ENCODE measurements at places on chromosomes 12 and 14. TPM values are rescaled to one million over a fixed set of nuclear protein-coding genes. Genes with fewer than 3 reads are reported as not detected.

PTPRO gene
- 0.82 TPM for total RNA-seq

MYL6B gene
- total RNA-seq: 54.1 TPM

NRXN3 gene
- total RNA-seq: 1.2 TPM

TGFB3 gene
- total RNA-seq: 27.2 TPM

ITGA5 gene
- total RNA-seq: 55.3 TPM

CTSG gene
- total RNA-seq: 0.80 TPM

TSHR gene
- total RNA-seq: not detected

TAS2R20 gene
- 0.44 TPM for total RNA-seq

CLEC4D gene
- not detected for total RNA-seq

PMEL gene
- 0.16 TPM for total RNA-seq

HOXC6 gene
- not detected for total RNA-seq

KCNK10 gene
- total RNA-seq: not detected

NR2C1 gene
- 40.1 TPM for total RNA-seq

DHRS2 gene
- not detected for total RNA-seq

SLC5A8 gene
- total RNA-seq: not detected

SPRING1 gene
- total RNA-seq: 11.0 TPM

PTCSC3 gene
- total RNA-seq: not detected

SERPINA10 gene
- not detected for total RNA-seq

STXBP6 gene
- total RNA-seq: 21.7 TPM

TSPAN11 gene
- 1.7 TPM for total RNA-seq

PDZRN4 gene
- total RNA-seq: 0.14 TPM

NINJ2 gene
- 4.6 TPM for total RNA-seq

TMEM120B gene
- total RNA-seq: 9.2 TPM

CDH24 gene
- total RNA-seq: 2.1 TPM

SERPINA9 gene
- not detected for total RNA-seq

ABCD4 gene
- total RNA-seq: 23.6 TPM

NOS1 gene
- 0.22 TPM for total RNA-seq

DHRS7 gene
- total RNA-seq: 29.5 TPM

KRT1 gene
- total RNA-seq: not detected

LRRIQ1 gene
- 0.22 TPM for total RNA-seq

MYF5 gene
- total RNA-seq: not detected
